ENCODE measurements at places on chromosomes 5 and 9.
A peak's percentile ranks its signal among the peaks of the same experiment; 100 is the strongest.

DNA sequence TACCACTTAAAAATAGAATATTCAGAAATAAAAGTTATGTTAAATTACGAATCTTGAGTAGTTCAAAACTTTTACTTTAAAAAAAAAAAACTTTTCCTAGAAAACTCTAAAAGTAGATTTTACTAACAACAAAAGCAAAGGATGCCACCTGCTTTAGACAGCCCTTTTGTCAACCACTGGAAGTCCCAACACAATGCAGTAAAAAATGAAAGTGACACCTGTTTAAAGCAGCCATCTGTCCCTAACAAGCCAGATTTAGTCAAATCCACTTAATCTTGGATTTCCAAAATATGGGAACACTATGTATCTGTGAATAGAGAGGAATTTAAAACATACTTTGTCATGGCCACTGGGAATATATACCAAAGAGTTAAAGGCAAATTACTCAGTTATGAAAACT, 3.8 kb downstream of the RFX3 start:
- no peak for DNase-seq

DNA sequence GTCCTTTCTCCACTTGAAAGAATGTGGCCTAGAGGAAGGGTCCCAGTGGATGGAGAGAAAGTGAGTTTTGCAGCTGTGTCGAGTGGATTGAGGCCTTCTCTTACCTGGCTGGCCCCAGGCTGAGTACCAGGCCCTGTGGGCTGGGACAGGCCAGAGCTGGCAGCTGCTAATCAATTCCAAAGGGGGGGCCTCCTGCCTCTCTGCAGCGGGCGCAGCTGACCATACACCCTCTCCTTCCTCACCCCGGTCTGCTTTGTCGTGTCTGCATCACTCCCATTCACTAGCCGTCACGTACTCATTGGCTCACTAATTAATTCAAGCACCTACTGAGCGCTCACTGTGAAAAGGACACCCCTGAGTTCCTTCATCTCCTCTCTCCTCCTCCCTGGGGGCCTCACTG, 58.4 kb upstream of the PITX1 start:
- no peak for DNase-seq

- no peak for DNase-seq
Measured at GRCh38 chr5:149341876-149342275, 3.4 kb upstream of the GRPEL2 start.

- DNase-seq, result peak; percentile 19
Measured at GRCh38 chr9:23492126-23493002, 333.7 kb downstream of the ELAVL2 start.

DNA sequence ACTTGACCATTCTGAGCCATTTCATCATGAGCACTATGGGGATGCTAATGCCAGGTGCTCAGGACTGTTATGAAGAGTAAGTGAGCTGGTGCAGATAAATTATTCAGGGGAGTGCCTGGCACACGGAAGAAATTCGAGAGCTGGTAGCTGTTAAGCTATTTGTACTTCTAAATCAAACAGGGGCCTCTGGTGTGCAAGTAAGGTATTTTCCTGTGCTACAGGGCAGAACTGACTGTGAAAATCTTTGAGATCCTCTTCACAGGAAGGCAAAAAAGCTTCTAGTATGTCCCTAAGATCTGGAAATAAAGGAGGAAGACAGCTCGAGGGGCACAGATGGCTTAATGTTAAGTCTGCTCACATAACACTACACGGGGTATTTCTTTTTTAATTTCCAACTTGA, 106.3 kb upstream of the SPOCK1 start:
- DNase-seq, result no peak

GRCh38 chr9:136645903-136646754, 16.6 kb upstream of the EGFL7 start:
- DNase-seq, result no peak

- DNase-seq, result no peak
Measured at GRCh38 chr9:93295456-93296076, 111.6 kb downstream of the WNK2 start.

GRCh38 chr5:5291357-5291756, 131.1 kb upstream of the ICE1 start:
- DNase-seq, result no peak
